Activated CD4-positive, alpha-beta T cell treated with anti-CD3 and anti-CD28 coated beads, Interleukin-10, Interleukin-2, amounts not matched to agents 100 ng/mL and 50 ng/mL, durations not matched to agents 16 hours and 8 hours (primary cell): ENCODE measurements at places on chromosomes 2 and 18.

DNA sequence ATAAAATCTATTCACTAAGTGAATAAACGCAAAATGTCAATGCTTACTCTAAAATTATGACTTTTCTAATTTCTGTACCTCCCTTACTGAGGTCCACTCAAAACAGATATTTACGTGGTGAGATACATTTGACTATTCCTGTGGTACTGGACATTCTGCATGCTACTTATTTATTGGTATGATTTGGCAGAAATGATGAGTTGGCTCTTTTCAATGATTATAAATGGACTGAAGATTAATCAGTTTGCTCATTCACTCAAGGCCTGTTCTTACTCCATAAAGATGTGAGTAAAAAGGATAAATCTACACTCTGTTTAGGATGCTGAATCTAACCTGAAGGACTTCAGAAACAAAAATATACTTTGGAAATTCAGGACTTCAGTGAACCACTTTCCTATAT is 98.8 kb downstream of the OLA1 start:
- no peak for DNase-seq

DNA sequence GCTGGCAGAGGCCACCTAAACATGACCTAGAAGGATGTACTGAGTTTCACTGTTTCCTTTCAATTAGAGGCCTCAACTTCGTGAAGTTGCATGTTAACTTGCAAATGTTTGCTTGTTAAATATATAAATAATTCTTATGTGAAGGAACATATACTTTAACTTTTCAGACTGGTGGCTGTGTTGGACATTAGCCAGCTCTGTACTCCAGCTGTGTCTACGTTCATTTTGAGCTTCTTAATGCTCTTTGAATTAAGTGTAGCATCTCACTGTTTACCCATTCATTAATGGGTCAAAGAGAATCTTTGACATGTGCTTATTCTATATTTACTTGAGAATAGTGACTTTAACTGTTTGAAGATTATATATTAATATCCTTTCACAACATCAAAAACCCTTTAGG is 823.2 kb upstream of the ID2 start:
- no peak for DNase-seq

DNA sequence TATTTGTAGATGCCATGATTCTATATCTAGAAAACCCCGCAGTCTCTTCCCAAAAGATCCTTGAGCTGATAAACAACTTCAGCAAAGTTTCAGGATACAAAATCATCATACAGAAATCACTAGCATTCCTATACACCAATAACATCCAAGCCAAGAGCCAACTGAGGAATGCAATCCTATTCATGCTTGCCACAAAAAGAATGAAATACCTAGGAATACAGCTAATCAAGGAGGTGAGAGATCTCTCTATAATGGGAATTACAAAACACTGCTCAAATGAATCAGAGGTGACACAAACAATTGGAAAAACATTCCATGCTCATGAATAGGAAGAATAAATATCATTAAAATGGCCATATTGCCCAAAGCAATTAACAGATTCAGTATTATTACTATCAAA is 551.4 kb upstream of the SLC39A10 start:
- DNase-seq: no peak

DNA sequence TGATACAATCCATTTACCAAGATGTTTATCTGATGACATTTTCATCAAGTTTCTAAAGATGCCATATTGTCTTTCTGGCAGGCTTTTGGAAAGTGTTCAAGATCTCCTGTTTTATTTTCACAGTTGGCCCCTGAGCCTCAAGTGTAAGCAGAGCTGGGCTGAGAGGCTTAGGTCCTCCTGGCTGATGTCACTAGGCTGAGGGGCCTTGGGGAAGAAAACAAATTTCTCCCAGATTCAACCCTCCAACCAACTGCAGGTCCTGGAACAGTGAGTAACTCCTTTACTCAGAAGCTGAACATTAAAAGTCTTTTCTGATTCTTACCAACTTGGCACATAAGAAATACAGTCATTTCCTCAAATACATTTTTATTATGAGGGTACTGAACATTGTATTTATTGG is 14.9 kb upstream of the IL1RL1 start:
- DNase-seq: no peak

DNA sequence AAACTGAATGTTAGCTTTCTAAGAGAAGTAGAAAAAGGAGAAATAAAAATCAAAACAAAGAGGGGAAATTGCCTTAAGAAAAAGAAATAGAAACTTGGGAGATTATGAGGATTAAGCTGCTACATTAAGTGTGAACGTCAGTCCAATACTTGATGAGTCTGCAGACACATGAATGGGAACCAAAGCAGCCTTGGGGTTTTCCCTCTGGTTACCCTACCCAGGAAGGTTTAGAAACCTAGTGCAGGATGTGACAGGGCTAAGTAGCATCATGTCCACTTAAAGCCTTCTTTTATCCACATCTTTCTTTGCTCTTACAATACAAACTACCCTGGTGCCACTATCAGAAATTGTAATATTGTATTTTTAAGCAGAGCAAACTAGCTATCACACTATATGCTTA is 22.3 kb downstream of the SLC35F5 start:
- DNase-seq: peak; percentile 42

DNA sequence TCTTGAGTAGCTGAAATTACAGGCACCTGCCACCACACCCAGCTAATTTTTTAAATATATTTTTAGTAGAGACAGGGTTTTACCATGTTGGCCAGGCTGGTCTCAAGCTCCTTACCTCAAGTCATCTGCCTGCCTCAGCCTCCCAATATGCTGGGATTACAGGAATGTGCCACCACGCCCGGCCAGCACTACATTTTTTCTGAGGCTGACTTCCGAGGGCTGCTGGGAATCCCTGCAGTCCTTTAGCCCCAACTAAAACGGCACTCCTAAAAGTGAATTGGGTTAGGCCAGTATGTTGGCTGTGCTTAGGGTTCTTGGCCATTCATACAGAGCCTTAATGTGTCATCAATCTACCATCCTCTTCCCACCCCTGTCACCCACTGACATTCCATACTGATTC is 375.4 kb downstream of the DCC start:
- DNase-seq: no peak

GRCh38 chr18:76750917-76751890 is 71.2 kb upstream of the ZNF236 start:
- no peak for DNase-seq

- DNase-seq: peak; percentile 8
These were observed 132.5 kb downstream of the SPHKAP start for GRCh38 chr2:228048838-228049490.
